ENCODE measurements at places on chromosomes 1 and 21.

- peak; percentile 30 for DNase-seq
Observed at GRCh38 chr1:228794173-228794572, 58.9 kb downstream of the RHOU start.

- peak; percentile 73 for DNase-seq
Observed at GRCh38 chr1:203325026-203325417, 19.7 kb downstream of the BTG2 start.

GRCh38 chr1:213423041-213423440 is 372.0 kb downstream of the RPS6KC1 start:
- no peak for DNase-seq

DNA sequence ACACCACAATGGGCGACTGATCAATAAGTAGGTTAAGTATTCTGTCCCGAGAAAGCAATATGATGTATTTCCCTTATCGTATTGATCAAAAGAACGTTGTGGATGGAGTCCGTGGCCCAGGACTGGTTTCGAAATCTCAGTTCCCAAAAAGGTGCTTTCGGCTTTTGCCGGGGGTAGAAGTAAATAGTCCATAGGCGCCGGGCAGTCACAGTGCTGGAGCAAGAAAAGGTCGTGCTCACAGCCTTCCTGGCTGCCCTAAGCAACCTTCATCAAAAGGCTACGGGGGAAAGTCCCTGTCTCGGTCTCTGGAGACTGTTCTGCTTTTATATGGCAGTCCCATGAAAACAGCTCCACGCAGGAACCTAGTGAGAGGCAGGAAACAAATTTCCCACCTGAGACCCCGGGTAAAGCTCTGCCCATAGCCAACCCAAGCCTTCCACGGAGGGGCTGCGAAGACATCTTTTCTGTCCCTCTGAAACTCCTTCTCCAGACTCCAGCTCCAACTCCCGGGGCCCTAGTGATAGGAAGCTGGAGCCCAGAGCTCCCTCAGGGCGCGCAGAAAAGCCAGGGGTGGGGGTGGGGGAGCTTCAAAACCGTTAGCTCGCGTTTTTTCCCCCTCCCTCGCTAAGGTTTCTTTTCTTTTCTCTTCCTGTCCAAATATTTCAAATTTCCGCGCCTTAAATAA is 7.0 kb downstream of the CDKN2C start:
- DNase-seq = peak; percentile 22

- no peak for DNase-seq
Observed at GRCh38 chr1:121417325-121417923, 232.6 kb downstream of the SRGAP2C start.

GRCh38 chr21:29639366-29640079 is 300.3 kb downstream of the GRIK1 start:
- no peak for DNase-seq

GRCh38 chr1:201391651-201392511 is 7.2 kb downstream of the LAD1 start:
- no peak for DNase-seq

DNA sequence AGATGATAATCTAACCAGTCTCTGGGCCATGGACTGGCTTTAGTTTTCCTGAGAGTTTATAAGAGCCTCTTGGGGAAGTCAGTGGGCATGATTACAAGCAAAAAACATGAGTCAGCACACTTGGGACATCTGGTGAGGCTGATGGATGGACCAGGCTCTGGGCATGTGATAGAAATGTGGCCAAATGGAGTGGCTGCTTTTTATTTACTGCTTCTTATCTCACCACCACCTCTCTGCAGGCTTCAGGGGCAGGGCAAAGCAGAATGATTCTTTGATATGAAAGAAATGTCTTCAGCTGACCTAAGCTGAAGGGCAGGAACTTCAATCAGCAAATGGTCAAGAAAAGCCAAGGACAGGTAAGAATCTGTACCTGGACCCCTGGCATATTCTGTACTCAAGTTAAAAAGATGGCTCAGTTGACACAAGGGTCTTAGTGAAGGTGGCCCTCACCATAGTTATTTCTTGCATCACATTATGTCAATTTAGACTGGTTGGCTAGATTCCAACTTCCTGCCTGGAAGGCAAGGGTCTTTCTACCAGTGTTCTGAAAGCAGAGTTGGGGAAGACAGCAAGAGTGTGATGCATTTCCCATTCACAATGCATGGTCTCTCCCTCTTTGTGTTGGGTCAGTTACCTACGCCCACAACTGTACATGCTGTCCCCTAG is 162.8 kb downstream of the FASLG start:
- DNase-seq = no peak

DNA sequence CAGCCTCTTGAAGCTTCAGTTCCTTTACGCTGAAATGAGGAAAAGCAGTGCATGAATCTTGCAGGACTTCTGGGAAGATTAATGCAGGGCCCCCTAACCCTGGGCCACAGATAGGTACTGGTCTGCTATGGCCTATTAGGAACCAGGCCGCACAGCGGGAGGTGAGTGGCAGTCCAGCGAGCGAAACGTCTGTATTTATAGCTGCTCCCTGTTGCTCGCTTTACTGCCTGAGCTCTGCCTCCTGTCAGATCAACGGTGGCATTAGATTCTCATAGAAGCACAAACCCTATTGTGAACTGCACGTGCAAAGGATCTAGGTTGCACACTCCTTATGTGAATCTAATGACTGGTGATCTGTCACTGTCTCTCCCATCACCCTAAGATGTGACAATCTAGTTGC is 130.2 kb downstream of the CHRM3 start:
- no peak for DNase-seq

- DNase-seq = no peak
Observed at GRCh38 chr1:73868810-73869336, 329.1 kb downstream of the LRRIQ3 start.

DNA sequence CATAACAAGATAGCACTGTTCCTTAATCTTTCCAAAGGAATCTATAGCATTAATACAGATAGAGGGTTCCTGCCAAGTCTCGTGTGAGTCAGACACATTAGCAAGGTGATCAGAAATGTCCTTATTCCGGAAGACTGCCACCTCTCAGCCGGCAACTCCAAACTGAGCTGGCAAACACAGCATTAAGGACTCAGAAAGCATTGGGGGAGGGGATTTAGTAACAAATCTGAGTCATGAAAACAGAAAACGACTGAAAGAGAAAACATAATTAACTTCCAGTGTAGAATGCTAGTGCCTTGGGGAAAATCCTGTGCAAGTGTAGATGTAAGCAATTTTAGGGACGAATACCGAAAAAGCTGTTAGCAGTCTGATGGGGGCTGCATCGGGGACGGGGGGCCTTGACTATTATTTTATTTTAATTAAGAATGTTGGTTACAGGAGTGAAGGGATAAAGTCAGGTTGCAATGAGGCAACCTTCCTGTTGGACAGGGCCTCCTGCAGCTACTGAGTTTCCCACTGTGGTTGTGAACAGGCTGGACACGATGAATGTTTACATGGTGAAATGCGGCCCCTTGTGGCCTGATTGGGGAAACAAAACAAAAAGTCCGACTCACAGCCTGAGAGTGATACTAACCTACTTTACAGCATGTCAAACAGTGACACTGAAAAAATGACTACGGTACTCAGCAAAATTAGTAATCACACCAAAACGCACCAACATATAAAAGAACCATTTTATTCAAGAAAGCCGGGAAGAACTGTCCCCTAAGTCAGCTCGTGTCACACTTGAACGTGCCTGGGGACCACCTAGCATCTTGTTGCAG is 20.7 kb downstream of the MIS18A start:
- no peak for DNase-seq

DNA sequence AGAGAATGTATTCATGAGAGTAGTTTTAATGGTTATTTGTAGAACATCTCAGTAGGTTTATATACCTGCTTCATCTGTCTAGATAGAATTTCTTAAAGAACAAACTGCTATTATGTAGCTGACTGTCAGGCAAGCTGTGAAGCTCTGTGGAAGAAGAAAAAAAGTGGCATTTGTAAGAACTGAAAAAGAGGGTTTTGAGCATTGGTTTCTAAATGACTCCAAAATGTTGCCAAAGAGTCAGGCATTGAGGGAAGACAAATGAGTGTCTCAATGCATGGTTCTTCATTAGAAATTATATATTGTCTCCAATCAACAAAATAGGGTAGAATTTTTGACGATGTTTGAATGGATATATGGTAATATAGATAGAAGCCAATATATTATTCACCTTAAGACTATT is 1276.1 kb downstream of the KCNT2 start:
- no peak for DNase-seq

GRCh38 chr1:109207467-109208103 is 6.1 kb upstream of the SARS1 start:
- no peak for DNase-seq

GRCh38 chr21:36456729-36457414 is 23.1 kb downstream of the CLDN14 start:
- no peak for DNase-seq
